Activated CD4-positive, CD25-positive, alpha-beta regulatory T cell (primary cell): ENCODE measurements at places on chromosomes 5 and 9.

DNA sequence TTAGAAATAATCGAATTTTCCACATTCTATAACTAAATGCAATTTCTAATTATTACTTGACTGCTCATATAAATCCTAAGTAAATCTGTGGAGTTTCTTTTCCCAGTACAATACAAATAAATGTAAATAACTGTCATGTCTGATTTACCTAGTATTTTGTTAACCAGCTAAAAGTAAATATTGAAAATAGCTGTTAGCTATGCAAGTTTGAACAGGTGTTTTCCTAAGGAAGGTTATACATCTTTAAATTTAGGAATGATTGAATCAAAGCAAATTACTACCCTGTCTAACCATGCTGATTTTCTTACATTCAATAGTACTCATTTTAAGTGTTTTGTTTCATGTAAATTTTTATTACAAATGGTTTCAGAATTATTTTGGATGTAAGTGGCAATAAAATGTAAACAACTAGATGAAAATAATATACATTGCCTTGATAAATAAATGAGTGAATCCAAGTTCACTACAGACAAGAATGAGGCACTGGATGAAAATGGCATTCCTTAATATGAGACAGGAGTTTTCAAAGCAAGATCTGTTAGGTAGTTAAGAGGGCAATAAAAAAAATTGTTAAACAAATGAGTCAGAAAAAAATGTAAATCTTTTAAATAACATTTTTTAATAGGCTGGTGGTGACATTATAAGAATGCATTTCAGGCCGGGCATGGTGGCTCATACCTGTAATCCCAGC, 15.8 kb downstream of the MCIDAS start:
- no peak for DNase-seq

- no peak for DNase-seq
Measured at GRCh38 chr5:68480335-68480940, 264.9 kb downstream of the PIK3R1 start.

- DNase-seq, result no peak
Measured at GRCh38 chr5:1481266-1481958, 36.2 kb upstream of the SLC6A3 start.

DNA sequence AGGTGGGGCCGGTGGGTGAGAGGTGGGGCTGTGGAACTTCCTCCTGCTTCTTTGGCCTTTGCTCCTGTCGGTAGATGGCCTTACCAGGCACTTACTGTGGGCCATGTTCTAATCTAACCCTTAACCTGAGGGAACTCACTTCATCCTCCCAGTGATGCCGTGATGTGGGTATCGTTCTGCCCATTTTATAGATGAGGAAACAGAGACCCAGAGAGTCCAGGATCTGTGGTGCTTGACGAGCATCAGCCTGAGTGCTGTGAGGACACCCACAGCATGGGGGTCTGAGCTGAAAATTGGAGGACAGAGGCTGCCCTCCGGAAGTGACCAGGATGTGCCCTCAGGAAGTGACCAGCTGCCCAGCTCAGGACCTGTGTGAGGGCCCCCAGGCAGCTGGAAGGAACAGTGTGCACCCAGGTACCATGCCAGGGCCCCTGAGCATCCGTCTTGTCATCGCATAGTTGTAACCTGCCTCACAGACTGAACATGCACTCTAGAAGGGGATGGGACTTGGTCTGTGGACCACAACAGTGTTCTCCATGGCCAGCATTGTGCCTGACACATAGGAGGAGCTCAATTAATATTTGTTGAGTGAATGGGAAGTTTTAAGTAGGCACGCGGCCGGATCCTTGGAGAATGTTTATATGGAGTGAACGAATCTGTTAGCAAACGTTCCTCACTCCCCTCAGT, 8.5 kb downstream of the NEK6 start:
- DNase-seq, result no peak

DNA sequence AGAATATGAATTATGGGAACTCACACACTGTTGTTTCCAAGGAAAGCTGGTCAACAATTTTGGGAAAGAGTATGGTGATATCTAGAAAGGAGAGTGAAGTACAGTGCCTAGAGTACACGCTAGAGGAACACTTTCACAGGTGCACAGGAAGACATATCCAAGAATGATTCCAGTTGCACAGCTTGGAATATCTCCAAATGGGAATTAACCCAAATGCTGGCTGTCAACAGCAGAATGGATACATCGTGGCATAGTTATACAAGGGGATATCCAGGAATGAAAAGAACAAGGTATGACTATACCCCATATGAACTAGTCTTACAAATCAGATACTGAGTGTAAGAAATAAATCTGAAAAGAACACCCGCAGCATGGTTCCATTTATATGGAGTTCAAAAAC, 231.3 kb downstream of the FSTL4 start:
- no peak for DNase-seq
